ENCODE measurements at places on chromosomes 6 and 20. TPM values are rescaled to one million over a fixed set of nuclear protein-coding genes. Genes with fewer than 3 reads are reported as not detected.

FKBP1C gene
- total RNA-seq: 1.7 TPM

COL20A1 gene
- total RNA-seq: not detected

GRM1 gene
- total RNA-seq: 0.12 TPM

DNA sequence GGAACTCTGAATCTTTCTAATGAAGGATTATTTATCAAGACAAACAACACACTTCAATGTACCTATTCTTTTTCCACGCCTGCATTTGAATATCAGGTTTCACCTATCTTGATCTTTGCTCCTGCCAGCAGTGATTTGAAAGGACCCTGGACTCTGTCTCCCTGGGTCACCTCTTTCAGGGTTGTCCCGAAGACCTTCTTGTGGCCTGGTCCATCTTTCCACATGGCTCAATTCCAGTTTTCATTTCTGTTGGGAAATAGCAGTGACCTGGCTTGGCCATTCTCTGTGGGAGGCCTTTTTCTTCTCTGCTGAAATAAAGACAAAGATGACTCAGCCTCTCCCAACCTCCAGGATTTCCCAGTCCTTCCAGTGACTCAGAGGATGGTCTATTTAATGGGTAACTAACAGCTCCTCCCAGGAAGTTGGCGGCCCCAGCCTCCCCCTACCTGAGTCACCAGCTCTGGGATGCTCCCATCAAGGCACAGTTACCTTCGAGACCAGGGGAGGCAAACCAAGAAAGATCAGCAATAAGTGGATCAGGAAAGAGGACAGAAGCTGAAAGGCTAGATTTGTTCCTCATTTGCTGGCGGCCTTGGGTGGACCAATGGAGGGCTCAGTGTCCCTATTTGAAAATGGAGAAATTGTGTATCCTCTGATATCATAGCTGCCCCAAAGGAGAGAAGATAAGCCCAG, 120.2 kb upstream of the RNF24 start:
- peak; percentile 100 for DNase-seq

GRCh38 chr20:45407067-45407745, 883 bp upstream of the DBNDD2 start:
- no peak for DNase-seq

GRCh38 chr6:134178161-134179044, 126.0 kb upstream of the SLC2A12 start:
- DNase-seq: peak; percentile 95

GRCh38 chr6:6657820-6658217, 69.3 kb downstream of the LY86 start:
- DNase-seq: no peak
